Aortic smooth muscle cell (primary cell): ENCODE measurements at places on chromosomes 16 and 17. TPM values are rescaled to one million over a fixed set of nuclear protein-coding genes. Genes with fewer than 3 reads are reported as not detected.

The TBC1D3 gene
- not detected in 2 replicates for total RNA-seq

The KIF18B gene
- 1.7 and 2.6 TPM in 2 replicates for total RNA-seq

The YBX2 gene
- total RNA-seq = not detected in 2 replicates

The DOC2B gene
- not detected in 2 replicates for total RNA-seq

The CALB2 gene
- not detected in 2 replicates for total RNA-seq

The TMC5 gene
- total RNA-seq = 0.12 and 0.79 TPM in 2 replicates
